ENCODE measurements at places on chromosomes 7 and 10. TPM values are rescaled to one million over a fixed set of nuclear protein-coding genes. Genes with fewer than 3 reads are reported as not detected.
A peak's percentile ranks its signal among the peaks of the same experiment; 100 is the strongest.

GRCh38 chr7:94445696-94446194 is 51.0 kb downstream of the COL1A2 start:
- DNase-seq: peak; percentile 75

OR9A2 gene
- not detected for total RNA-seq

DNA sequence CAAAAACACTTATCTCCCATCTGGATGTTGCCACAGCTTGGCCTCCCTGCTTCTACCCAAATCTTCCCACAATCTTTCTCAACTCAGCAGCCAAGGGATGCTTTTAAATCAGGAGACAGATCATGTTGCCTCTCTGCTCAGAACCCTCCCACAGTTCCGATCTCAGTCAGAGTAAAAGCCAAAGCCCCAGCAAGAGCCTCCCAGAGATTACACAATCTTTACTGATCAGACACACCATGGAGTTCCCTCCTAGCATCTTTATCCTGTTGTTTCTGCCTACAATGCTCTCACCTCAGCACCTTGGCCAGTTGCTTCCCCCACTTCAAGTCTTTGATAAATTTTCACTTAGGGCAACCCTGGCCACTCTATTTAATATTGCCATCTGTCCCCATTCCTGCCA is 41.9 kb upstream of the ZNF33B start:
- DNase-seq: no peak

CAV2 gene
- 223 TPM for total RNA-seq

- DNase-seq: peak; percentile 27
Measured at GRCh38 chr7:36279200-36279925, 110.3 kb upstream of the ANLN start.

DNA sequence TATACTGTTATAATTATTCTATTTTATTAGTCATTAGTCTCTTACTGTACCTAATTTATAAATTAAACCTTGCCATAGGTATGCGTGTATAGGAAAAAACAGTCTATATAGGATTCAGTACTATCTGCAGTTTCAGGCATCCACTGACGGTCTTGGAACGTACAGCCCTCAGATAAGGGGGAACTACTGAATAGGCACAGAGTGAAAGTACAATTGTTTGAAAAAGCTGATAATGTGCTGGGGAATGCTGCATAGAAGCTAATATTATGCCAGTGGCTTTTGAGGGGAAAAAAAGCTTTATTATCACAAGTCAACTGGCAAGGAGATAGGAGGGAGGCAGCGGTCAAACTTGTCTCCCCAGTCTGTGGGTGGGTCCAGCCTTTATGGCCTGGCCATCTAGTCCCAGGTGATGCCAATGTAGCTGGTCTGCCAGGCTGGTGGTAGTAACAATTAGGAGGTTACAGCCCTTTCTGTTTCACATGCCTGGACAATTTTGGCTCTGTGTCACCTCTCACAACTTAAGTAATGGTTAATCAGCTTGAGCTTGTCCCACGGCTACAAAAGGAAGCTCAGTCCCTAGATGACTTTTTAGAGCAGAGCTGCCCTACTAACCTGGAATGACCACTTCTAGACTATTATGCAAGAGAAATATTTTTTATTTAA is 8.3 kb upstream of the FMC1 start:
- peak; percentile 52 for DNase-seq
